ENCODE measurements at places on chromosomes 11 and 22. TPM values are rescaled to one million over a fixed set of nuclear protein-coding genes. Genes with fewer than 3 reads are reported as not detected.

The POU2AF2 gene
- total RNA-seq, result not detected

The GGTLC2 gene
- not detected for total RNA-seq

The FGF3 gene
- total RNA-seq, result not detected

The DAGLA gene
- 0.09 TPM for total RNA-seq

The SYT7 gene
- total RNA-seq, result not detected

The KLHL35 gene
- 0.70 TPM for total RNA-seq

The C22orf31 gene
- not detected for total RNA-seq

The CD3E gene
- total RNA-seq, result 590 TPM

The LUZP2 gene
- not detected for total RNA-seq

The ACTN3 gene
- total RNA-seq, result 0.05 TPM

The INPP5J gene
- 0.30 TPM for total RNA-seq

The TECTA gene
- total RNA-seq, result 0.18 TPM

The FAM180B gene
- 0.18 TPM for total RNA-seq

The RPS25 gene
- 1,476 TPM for total RNA-seq

The GGT1 gene
- total RNA-seq, result 47.3 TPM

The PDXP gene
- 26.6 TPM for total RNA-seq

The MYH9 gene
- 918 TPM for total RNA-seq

The C1QTNF4 gene
- 0.30 TPM for total RNA-seq

The SCGB1A1 gene
- total RNA-seq, result not detected

The DENND6B gene
- 3.2 TPM for total RNA-seq

The SIAE gene
- 5.5 TPM for total RNA-seq

The MPPED1 gene
- total RNA-seq, result not detected

The ATXN10 gene
- total RNA-seq, result 104 TPM

The OR8D4 gene
- total RNA-seq, result not detected

The GRM5 gene
- total RNA-seq, result not detected

The NAALAD2 gene
- total RNA-seq, result not detected

The BDNF gene
- not detected for total RNA-seq

All from T-helper 2 cell treated with Interferon-gamma antibody and Interleukin-4, amounts not matched to agents 100 ng/mL and 5 ng/mL, for 36 hours (primary cell).